EH (cell line): ENCODE measurements at places on chromosomes 7 and 10.

DNA sequence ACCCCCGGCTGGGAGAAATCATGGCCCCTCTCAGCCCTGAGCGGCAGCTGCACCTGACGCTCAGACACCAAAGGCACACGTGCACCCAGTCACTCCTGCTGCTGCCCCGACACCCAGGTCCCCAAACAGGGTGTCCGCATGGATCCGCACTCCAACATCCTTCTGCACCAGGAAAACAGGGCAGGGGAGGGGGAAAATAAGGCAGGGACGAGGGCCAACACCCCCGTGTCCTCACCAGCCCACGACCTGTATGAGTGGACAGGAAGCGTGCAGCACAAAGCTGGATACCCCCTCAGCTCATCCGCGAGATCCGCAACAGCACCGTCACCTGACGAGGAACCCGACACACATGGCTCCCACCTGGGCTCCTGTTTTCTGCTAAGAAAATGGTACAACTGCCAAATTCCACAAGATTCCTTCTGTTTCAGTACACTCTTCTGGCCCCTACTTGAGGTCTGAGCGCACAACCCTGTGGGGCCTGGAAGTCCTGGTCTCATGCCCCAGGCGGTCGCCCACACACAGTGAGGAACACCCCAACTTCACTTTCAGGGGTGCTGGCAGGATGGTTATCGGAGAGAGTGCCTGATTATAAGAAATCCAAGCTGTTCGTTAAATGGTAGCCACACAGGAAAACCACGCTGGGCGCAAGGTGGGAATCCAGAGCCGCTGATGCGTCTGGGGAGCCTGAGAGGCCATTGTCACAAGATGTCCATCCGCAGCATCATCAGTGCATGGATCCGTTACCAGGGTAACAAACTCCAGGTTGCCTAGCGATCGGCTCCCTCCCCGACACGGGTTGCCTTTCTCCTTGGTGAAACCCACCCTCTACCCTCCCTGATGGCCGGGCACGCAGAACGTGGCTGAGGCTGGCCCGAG lies 63.6 kb downstream of the ZRANB1 start:
- DNase-seq: no peak

DNA sequence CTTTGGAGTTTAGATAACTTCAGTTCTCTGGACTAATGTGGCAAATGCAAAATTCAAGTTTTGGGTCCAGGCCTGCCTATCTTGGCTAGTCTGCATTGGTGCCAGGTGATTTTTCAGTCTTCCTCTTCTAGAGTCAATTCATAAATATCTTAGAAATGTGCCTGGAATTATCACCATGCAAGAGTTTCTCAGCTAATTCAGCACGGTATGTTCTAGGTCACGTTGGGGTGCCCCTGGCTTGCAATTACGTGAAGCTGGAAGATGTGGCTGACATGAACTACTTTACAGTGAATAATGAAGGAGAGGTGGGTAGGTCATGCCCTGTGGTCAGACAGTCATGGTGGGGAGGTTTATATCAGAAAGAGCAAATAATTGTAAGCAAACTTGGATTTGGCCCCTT lies 25.0 kb downstream of the ZDHHC6 start:
- no peak for DNase-seq

GRCh38 chr10:110680273-110681020 lies 36.3 kb downstream of the RBM20 start:
- no peak for DNase-seq

GRCh38 chr7:101015626-101016025 lies 4.3 kb upstream of the MUC17 start:
- no peak for DNase-seq

- no peak for DNase-seq
Measured at GRCh38 chr10:27569946-27570345, 65.8 kb downstream of the RAB18 start.

DNA sequence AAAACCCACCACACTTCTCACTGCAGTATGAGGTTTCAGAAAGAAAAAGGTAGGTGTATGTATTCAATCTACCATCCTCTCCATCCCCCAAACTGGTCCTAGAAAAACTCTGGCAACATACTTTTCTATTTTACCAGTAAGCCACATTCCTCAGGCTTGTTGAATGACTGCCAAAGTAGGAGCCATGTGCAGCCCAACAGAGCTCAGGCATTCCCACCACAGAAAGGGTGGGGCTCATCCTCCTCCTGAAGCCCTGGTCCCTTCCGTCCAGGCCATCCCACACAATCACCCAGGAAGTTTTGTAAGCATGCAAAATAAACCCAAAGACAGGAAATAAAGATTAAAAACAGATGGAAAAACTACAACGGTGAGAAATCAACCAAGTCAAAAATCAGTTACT lies 57.2 kb downstream of the MAD1L1 start:
- peak; percentile 100 for DNase-seq

DNA sequence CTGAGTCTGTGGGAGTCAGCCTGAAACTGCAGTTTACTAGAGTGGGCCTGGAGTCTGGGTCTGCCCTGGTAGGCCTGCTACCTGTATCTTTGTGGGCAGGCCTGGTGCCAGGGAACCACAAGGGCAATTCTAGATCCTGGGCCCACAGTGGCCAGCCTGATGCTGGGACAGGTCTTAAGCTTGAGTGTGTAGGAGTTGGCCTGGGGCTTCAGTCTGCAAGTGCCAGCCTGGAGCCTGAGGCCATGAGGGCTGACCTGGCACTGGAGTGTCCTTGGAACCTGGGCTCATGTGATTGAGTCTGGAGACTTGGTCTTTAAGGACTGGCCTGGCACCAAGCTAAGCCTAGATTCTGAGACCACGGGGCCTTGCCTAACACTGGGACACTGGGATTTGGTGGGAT lies 245.7 kb upstream of the TEX47 start:
- DNase-seq: no peak

DNA sequence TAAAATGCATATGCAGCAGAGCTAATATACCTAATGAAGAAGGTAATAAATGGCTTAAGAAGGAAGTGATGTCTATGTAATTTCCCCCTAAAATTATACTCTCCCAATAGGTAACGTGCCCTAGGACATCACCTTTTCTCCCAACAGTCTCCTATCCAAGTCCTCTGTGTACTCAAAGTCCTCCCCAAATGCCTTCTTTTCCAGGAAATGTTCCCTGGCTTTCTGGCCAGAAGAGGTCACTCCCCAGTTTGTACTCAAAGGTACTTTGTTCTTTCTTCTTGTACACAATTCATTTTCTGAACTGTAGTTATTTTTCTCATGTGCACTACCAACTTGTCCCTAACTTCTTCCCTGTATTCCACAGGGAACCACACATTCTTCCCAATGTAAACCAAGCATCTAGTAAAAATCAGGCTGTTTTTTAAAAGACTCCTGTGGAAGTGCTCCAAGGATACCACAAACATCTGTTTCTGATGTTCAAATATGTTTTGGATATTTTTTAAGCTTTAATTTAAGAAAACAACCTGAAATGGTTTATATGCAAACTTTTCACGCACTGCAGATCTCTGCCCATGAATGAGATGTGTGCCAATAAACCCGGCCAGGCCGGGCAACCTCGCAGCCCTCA lies 262.3 kb upstream of the KLF14 start:
- peak; percentile 60 for DNase-seq

DNA sequence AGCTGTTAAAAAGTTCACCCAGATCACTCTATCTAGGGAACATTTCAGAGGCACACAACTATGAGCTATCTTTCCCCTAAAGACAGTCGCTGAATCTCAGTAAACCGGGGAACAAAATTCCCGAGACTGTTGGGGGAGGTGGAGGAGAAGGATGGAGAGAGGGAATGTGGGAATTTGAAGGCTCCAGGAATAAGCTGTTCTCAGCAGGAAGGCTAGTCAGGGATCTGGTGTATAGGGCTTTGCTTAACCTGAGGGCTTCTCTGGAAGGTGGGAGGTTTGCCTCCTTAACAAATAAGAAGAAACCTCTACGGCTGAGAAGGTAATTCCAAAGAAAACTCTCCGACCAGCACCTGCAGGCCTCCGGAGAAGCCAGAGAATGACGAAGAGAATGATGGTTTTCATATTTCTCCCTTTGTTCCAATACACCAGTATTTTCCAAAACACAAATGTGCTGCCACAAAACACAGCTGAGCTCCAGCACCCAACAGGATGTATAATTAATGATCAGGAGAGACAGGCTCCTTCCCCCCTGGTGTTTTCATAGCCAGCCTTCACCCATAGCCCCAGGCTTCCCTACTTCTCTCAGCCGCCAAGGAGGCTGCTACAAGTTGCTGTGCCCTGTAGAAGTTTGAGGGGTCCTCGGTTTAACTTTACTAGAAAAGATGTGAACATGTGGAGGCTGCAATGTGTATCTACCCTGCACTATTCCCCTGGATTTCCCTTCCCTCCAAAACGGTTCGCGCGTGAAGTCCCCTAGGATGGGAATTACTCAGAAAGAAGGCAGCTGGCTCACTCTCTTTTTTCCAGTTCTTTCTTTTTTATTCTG lies 2.0 kb downstream of the KCNMA1 start:
- peak; percentile 47 for DNase-seq

DNA sequence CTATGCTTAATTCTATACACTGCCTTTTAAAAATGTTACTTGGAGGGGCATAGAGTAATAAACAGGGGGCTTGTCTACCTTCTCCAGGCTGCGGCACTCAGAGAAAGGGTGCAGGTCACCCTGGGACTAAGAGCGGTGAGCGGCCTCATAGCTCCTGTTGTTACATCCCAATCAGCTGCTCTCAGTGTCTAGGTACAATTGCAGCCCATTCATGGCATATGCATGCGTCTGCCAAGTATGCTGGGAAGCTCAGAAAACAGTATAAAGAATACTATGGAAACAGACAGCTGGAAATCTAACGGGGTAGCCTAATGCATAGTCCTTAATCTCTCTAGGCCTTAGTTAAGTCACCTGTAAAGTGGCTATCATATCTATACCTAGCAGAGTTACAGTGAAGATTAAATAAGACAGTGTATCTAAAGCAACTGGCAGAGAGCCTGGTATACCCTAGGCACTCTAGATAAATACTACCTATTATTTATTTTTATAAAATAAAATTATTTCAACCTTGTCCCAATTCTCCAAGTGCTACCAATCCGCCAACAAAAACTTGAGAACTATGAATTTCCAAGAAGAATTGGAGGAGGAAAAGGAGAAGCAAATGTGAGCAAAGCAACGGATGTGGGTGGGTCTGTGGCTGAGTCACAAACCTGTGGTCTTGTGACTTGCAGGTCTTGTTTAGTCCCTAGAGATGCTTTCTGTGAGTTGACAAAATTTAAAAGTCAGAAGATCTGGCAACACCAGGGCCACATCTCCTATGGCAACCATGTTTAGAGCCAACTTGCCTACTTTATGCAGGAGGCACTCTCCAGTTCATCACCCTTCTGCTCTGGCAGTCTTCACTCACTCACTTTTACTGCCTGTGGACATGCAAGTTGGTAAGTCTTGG lies 183.0 kb downstream of the RAPGEF5 start:
- DNase-seq: no peak

DNA sequence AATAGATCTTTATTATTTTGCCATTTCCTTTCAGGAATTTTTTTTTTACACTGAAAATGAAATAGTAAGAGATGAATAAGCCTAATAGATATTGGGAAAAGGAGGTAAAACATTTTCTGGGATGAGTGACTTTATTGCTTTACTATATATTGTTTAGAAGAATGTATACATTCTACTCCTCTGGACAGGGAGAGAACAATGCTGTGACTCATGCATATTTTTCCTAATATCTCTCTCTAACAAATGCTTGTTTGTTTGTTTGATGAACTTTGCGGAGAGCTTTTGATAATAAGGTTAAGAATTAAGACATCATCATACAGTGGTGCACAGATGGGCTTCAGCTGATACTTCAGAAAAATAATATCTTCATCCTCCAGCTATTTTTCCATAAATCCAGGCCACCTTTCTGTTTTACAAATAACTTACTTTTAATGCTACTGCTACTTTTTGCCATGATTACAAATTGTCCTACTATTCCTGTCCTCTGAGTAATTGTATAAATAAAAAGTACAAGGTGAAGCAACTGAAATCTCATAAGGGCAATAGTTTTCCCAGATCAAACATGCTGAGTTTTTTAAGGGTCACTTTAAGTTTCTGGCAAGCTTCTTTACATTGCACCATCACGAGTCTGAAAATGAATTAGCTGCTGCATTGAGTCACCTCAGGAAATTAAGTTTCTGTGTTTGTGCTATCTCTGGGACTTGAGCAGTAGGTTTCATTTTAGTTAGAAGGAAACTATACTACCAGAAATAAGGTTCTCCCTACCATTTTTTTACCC lies 207.3 kb upstream of the POT1 start:
- no peak for DNase-seq

DNA sequence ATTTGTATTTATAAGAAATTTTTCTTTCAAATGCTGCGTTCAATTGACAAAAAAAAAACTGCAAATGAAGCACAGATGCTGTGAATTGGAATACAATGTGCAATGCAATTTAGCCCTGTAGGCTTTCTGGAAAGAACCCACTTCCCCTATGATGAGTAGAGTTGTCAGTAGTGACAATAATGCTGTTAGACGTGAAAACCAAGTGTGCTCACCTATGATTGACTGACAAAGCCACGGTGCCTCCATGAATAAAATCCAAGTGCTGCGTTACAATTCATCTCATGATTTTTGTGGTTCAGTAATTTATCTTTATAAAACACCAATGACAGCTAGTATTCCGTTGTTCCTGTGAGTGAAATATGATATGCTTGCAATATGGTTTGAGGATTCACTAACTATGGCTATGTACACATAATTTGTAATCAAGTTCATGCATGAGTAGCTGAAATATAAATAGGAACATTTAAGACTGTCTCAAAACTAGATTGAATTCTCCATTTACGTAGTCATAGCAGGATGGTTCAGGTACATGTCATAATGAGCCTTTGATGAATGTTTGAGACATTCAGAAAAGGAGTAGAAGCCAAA lies 1160.3 kb downstream of the CNTNAP2 start:
- DNase-seq: no peak

DNA sequence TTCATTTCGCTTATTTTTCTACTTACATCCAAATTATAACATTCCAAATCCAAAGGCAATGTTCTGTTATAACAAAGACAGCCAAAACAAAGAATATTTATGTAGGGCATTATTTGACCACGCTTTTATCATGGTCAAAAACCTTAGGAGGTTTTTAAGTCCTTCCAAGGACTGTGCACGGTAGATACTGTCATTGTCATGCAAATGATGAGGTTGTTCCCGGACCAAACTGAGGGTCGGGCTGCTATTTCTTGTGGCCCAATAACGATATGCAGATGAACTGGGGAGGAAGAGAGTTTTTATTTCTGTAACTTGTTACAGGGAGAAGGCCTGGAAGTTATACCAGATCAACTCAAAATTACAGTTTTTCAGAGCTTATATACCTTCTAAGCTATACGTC lies 56.6 kb upstream of the STEAP4 start:
- DNase-seq: no peak
